DMS153 (cell line): ENCODE measurements at places on chromosomes 3 and 15.

DNA sequence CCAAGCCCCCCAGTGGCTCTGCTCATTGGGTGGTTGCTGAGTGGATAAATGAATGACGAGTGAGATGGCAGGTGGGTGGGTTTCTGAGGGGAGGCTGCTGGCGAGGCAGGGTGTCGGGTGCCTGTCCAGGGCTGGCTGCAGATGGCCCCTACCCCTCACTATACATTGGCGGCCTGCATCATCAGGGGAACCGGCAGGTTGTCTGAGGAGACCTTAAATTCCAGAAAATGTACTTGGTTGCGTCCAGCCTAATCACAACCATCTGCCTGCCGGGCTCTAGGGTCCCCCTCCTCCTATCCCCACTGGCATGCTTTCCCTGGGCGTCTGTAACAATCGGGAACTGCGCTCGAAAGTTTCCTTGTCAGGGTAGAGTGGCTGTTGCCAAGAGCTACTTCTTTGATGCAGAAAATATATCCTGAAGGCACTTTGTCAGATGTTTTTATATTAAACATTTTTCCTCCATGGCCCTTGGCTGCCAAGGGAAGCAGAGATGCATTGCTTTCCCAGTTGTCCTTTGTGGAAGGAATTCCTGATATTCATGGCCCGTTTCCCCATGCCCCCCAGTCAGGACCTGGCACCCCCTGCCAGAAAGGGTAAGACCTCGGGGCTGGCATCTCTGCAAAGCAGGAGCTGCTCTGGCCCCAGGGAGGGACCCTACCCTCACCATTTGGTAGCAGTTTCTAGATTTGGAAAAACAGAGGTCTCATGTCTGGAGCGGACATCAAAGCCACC, 22.9 kb downstream of the SMAD6 start:
- DNase-seq = no peak

GRCh38 chr15:52261498-52262242, 33.9 kb downstream of the MYO5C start:
- DNase-seq = no peak

GRCh38 chr3:171327441-171328174, 132.6 kb downstream of the TNIK start:
- DNase-seq = no peak

DNA sequence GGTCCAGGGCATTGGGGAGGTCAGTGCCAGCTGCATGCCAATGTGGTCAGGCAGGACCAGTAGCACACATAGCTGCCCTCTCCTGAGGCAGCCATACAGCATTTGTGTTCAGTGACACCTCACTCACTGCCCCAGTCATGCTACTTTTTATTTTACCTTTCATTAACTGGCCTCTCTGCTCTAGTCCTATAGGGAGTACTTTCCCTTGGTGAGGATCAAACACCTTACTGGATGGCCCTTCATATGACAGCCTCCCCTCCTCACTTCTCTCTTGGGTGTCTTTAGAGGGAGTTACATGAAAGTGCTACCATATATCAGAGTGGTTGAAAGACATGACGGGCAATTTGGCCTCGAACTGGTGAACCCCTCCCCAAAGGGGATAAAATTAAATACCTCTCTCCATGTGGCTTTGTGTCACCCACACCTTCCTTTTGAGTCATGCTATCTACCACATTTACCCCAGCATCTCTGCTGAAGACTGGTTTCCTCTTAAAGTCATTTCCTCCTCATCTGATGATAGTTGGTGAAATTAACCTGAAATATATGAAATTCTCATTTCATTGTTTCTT, 17.6 kb downstream of the RLBP1 start:
- DNase-seq = no peak

- DNase-seq = no peak
Observed at GRCh38 chr15:68353421-68354135, 76.0 kb downstream of the FEM1B start.

- no peak for DNase-seq
Observed at GRCh38 chr3:77093101-77093500, 53.2 kb downstream of the ROBO2 start.

DNA sequence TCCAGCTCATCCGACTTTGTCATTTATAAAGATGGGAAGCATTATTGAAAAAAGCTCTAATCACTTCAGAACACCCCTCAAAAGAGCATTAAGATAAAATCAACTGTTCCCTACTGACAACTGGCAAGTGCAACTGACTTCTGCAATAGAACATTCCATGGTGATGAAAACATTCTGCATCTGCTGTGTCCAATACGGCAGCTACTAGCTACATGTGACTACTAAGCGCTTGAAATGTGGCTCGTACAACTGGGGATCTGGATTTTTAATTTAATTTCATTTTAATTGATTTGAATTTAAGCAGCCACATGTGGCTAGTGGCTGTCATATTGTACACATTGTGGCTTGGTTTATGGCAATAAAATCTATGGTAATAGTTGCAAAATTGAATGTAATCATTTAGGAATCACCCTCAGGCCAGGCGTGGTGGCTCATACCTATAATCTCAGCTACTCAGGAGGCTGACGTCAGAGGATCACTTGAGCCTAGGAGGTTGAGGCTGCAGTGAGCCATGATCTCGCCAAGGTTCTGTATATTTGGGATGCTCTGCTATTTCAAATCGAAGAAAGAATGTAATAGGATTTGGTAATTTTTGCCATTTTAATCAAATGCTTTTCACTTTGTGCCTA, 390.3 kb downstream of the GABRB3 start:
- no peak for DNase-seq

GRCh38 chr3:61926923-61927322, 365.6 kb downstream of the PTPRG start:
- DNase-seq = no peak

GRCh38 chr15:73023071-73023470, 29.2 kb upstream of the NEO1 start:
- DNase-seq = no peak

GRCh38 chr3:131484496-131485111, 18.2 kb downstream of the MRPL3 start:
- DNase-seq = no peak

GRCh38 chr3:10292505-10293419, at the start of gene GHRL:
Gene GHRL, minus strand, starts transcription at chr3:10292947. Its CDS starts 2,767 bp downstream, at chr3:10290180.
- no peak for DNase-seq

DNA sequence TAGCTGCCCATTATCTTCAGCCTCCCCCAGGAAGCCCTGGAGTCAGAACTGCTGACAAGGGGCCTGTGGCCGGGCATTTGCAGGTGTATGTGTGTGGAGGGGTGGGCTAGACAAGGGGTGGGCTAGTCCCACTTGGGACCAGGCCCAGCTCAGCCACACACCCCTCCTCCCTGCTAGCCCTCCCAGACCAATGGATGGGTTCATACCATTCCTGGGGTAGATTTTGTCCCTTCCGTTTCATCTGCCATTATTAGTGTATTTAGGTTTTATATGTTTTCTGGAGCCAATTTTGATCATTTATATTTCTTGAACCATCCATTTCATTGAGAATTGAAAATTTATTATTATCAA, 42.2 kb downstream of the MRAS start:
- no peak for DNase-seq

GRCh38 chr3:66822186-66823008, 175.7 kb upstream of the KBTBD8 start:
- no peak for DNase-seq

DNA sequence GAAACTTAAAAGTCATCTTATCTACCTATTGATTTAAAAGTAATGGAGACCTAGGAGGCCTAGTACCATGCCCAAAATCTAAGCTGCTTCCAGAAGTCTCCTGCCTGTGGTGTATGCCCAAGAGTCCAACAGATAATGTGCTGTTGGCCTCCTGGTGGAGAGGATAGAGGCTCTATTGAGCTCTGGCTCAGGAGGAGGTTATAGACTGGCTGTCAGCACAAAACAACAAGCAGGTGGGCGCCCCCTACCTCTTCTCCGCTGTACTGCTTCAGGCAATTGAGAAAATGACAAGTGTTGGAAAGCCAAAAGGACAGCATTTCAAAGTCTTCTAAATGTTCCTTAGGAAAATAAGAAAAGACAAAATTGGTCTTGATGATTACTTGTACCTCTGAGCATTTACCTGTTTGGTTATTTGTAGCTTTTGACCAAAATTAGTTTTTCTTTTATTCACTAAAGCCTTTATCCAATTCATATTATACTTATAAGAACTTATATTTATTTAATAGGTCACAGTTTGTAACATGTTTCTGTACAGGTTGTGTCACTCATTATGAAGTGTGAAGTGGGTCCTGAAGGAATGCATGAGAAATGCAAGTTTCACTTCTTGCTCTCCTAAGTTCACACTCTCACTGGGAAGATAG, 17.2 kb upstream of the GNB5 start:
- DNase-seq = no peak

GRCh38 chr3:70951316-70951715, 632.2 kb downstream of the FOXP1 start:
- DNase-seq = no peak

GRCh38 chr15:51366920-51367319, 25.5 kb downstream of the GLDN start:
- peak; percentile 10 for DNase-seq

DNA sequence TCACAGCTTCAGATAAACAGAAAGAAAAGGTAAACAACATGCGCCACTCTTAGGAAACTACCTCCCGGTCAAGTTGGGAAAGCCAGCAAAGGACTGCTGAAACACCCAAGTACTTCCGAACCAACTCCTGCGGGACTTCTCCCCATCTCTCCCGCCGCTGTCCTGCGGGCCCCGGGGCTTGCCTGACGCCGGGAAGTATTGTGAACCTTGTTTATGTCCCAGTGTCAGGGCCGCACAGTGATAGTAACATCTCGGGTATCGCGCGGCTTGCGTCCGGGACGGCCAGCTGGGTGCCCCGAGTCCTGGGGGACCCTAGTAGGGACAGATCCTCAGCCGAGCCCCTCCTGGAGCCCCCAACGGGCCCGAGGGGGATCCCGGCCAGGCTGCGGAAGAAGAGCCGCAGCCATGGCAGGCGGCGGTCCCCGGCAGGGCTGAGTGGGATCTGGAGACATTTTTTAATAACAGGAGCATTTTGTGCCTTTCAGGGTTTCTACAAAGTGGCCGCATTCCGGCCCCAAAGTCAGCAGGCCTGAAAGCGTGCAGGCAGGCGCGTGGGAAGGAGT, 756 bp downstream of the CLPX start:
- DNase-seq = no peak

- DNase-seq = no peak
Observed at GRCh38 chr3:28036599-28037575, 204.5 kb upstream of the CMC1 start.

DNA sequence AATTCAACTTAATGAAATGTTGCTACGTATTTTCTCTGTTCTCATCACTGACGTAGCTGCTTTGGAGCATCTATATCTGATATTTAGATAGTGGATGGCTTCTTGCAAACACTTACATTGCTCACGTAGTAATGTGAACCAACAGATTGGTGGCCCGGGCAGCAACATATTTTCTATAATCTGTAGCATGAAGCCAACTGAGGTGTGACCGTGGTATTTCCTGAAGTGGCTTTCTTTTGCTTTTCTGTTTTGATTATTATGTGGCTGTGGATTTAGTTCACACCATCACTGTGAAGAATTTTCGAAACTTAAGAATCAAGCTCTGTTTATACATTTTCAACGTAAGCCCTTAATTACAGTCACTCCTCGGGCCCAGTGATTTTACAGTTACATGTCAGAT, 288.5 kb downstream of the LPP start:
- no peak for DNase-seq

GRCh38 chr3:137035631-137036030, 77.8 kb downstream of the IL20RB start:
- DNase-seq = no peak

- no peak for DNase-seq
Observed at GRCh38 chr15:77901251-77901881, 176.1 kb downstream of the TBC1D2B start.

DNA sequence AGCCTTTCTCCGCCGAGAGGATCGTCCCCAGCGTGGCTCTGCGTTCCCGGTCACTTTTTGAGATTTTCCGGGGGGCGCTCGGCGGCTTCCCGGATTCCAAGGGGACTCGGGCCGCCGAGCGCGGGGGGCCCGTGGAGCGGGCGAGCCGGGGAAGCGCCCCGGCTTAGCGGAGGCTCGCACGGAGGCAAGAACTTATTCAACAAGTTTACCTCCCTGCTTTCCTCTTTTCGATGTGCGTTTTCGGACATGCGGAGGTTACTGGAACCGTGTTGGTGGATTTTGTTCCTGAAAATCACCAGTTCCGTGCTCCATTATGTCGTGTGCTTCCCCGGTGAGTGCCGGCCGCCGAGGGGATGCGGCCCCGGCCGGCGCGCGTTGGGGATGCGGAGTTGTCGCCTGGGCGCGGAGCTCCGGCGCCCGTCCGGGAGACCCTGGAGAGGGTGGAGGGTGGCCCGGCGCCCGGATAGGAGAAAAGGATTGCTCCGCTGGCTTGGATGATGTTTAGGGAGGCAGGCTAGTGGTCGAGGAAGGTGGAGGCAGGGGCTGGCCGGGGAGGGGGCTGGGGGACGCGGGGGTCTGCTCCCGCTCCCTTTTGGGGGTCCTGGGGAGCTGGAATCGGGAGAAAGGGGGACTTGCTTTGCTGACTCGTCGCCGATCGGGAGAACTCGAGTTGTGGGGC, 810 bp downstream of the PTPRG start:
- no peak for DNase-seq

GRCh38 chr3:149813367-149814281, 609 bp downstream of the RNF13 start:
- no peak for DNase-seq

GRCh38 chr3:94248042-94248441, 185.2 kb downstream of the NSUN3 start:
- DNase-seq = no peak
